ENCODE measurements at places on chromosomes 12 and 14.
A peak's percentile ranks its signal among the peaks of the same experiment; 100 is the strongest.

DNA sequence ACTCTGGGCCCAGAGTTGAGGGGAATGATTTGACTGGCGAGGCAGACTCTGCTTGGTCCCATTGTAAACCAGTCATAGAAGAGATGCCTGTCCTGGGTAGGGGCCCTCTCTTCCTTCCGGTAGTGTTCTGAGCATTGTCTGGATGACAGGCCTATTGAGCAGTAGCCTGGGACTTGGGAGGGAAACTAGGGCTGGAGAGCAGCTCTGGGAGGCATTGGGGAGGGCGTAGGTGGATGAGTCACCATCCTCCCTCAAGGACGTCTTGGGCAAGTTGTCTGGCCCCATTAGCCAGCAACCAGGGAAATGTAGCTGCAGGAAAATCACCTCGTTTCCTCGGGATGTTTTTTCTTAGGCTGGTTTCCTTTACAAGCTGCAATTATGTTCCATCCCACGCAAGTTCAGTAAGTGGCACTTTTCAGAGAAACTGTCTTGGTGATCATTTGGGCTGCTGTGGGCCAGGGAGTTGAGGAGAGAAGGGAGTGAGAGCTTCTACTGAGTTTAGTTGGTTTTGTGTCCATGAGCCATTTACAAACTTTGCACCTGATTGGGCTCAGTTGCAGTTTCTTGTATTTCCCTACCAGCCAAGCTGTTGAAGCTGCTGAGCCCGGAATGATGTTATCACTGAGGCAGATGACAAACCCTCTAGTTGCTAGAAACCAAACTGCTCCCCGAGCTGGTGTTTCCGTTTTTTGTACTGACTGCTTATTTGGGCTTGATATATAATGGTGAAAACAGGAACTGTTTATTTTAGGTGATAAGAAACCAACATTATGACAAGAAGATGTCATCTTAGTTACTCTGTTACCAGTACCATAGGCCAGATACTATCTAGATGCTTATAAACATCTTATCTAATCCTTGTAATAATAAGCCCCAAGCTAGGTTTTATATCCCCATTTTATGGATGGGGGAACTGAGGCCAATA, 147.6 kb downstream of the CHST11 start:
- DNase-seq, result peak; percentile 86

DNA sequence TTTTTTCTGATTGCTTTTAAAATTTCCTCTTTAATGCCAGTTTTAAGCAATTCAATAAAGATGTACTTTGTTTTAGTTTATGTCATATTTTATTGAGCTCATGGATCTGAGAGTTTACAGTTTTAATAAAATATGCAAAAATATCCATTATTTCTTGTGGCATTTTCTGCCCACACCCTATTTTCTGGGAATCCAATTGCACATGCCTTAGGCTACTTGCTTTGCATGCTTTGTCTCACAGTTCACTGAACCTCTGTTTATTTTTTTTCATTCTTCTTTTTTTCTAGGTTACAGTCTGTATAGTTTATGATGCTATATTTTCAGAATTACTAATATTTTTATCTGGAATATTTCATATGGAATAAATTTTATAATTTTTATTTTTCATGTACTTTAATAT, 1258.0 kb downstream of the FSCB start:
- no peak for DNase-seq

DNA sequence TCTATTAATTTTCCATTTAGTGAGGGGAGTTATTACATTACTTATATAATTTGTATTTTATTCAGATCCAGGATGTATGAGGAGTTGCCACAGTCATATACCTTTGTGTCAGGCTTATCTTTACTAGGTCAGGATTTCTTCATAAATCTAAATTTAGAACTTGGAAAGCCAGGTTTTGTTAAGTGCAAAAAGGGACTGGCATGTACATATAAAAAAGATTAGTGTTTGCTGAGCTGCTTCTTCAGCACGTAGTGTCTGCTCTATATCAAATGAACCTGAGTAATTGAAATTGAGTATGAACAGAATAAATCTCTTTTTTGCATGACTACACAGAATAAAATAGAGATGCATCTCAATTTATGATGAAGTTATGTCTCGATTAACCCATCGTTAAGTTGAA, 157.4 kb downstream of the NUBPL start:
- no peak for DNase-seq

DNA sequence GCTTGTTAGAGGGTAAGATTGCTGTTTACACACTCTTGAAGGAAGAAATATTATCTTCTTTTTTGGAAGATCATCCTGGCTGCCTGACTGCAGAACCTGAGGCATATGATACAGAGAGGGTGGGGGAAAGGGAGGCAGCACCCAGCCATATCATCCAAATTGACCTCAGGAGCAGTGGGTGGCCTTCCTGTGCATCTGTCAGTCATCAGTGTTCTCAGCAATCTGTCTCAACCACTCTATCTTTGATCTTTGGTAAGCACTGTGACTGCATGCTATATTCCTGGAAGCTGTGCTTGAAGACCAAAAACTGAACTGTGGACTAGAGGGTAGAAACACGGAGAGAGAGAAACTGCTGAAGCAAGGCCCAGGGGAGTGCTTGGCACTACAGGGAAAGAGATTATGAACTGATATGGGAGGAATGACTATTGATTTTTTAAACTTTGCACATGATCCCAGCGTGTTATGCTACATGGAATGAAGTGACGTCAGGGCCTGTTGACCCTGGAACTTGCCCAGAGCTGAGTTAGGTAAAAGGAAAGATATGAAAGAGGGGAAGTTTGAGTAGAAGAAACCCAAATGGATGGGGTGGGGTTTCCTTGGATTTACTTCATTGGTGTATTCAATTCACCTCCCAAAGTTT, 171.5 kb downstream of the ASCL1 start:
- DNase-seq, result no peak

GRCh38 chr14:23431486-23431885, 4.0 kb downstream of the MYH7 start:
- DNase-seq, result no peak

DNA sequence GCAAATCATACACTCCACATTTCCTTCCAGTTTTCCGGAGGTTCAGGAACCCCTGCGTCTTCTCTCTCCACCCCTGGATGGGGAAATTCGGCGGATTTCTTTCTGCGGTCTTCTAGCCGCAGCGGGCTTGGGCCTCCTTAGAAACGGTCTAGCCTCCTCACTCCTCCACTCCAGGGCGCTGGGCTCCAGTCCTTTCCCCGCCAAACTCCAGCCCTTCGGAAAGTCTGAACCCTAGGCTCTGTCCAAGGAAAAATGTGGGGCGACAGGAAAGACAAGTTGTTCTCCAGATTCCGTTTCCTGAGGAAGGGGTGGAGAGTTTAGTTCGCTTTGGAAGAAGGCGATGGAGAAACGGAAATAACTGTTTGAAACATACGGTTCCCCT, 1.4 kb upstream of the HOXC10 start:
- no peak for DNase-seq

DNA sequence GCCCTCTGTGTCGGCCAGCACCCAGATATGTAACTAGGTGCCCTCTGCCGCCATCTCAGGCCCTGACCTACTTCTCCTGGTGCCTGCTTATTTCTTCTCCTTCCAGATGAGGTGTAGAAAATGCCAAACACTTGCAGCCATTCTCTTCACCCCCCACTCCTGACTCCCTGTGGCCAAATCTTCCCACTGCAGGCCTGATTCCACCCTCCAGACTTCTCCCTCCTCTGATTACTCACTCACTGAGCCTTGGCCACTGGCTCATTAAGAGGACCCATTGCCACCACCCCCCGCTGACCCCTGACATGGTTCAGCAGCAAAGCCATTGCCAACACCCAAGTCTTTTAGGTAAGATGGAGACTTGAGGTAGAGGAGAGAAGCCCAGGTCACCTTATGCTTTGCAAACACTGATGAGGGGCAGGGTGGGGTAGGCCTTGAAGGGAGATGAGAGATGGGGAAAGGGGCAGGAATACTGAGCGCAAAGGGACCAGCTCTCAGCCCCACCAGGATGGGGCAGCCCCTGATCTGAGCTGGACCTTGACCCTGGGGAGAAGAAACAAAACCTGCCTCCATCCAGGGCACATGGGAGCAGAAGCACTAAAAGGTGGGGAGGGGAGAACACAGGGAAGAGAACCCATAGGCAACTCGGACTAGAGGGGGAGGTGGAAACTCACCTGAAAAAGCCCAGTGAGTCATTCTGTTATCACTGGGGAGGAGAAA, 25.1 kb upstream of the ANO2 start:
- DNase-seq, result no peak

DNA sequence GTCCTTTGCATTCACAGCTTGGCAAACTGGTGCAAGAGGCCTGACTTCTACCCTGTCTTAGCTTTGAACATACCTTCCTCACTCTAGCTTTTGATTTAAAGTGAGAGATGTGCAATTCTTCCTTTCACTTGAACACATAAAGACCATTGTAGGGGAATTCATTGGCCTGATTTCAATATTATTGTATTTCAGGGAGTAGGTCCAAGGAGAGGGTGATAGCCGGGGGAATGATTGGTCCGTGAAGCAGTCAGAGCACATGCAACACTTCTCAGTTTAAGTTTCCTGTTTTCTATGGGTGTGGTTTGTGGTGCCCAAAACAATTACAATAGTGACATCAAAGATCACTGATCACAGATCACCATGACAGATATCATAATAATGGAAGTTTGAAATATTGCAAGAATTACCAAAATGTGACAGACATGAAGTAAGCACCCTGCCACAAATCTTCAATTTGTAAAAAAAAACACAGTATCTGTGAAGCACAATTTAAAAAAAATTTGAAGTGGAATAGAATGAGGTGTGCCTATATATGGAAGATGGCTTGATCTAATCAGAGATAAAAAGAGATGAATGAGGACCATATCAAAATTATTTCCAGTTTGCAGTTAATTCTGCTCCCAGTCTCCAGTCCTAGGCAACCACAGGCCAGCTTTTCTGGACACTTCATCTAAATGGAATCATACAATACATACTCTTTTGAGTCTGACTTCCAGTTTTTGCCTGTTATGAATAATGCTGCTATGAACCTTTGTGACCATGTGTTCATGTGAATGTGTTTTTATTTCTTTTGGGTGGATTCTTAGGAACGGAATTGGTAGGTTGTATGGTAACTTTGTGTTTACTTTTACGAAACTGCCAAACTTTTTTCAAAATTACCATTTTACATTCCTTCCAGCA, 23.2 kb downstream of the BORCS5 start:
- no peak for DNase-seq

DNA sequence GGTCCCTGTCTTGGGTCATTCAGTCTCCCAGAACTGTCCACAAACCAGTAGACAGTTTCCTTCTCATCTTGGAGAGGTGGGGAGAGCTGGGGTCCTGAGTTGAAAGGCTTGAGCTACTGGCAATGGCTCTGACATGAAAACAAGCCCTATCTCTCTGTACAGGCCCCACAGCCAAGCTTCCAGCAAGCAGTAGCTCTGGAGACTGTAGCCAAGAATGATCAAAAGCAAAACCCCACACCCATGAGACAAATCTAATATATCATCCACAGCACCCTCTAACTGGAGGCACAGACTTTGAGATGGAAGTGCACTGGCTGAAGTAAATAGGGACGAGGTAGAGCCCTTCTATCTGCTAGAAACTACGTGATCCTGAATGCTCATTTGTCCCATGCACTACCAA, 40.9 kb downstream of the RERG start:
- DNase-seq, result no peak

DNA sequence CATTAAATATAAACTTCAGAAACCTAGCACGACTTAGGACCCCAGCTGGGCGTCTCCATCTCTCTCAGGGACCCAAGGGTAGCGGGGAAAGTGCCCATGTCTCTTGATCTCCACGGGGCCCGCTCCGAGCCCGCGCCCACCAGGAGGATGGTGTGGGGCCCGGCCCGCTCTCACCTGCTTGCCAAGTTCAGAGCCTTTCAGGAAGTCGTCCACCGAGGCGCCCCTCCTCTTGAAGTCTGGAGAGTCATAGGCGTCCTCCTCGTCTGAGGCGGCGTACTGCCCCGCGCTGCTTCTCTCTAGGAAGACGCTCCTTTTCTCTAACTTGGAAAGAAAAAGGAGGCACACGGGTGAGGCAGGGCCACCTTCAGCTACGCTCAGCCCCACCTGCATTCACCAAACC, 96.9 kb downstream of the PIWIL1 start:
- DNase-seq, result no peak

GRCh38 chr12:47909839-47910465, 5.2 kb upstream of the VDR start:
- no peak for DNase-seq

DNA sequence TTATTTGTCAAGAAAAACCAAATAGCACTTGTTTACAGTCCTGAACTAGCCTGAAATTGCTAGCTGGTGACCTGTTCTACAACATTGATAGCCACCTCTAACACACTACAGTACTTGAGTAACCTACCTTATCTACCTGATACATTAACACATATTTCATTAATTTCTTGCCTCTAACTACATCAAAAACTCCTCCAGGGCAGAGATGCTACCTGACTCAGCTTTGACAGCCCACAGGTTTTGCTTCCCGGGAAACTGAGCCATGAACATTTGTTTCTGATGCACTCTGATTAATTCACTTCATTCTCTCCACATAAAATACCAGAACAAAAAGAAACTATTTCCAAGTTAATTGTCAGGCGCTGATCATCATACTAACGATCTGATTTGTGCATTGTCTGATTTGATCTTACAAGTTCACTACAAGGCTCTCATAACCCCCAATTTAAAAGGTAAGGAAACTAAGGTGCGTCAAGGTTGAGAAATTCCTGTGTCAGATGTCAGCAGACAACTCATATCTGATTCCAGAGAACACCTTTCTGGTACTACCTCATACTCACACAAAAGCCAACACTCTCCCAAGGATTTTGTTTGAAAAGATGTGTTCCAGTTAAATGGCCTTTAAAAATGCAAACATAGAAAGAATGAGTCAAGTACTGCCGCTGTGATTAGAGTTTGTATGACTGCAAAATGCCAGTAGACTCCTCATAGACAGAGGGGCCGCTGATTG, 768.7 kb downstream of the BCL11B start:
- no peak for DNase-seq

DNA sequence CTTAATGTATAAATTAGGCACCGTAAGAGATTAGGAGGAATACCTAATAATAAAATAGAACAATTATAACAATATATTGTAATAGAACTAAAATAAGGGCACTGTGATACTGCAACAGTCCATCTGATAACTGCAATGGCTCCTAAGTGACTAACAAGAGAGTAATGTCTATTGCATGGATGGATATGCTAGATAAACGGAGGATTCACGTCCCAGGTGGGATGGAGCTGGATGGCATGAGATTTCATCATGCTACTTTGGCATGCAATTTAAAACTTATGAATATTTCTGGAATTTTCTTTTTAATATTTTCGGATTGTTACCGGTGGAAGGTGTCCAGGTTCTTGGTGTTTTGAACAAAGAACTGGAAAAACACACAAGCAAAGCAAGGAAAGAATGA, 2.2 kb upstream of the TMEM19 start:
- no peak for DNase-seq

GRCh38 chr12:62123721-62124203, 136.4 kb upstream of the USP15 start:
- DNase-seq, result no peak
